ENCODE measurements at places on chromosomes 16 and 17.

- DNase-seq, result peak; percentile 40
Measured at GRCh38 chr17:50272711-50273653, 1.3 kb upstream of the TMEM92 start.

- DNase-seq, result no peak
Measured at GRCh38 chr17:31112001-31112661, 17.4 kb downstream of the NF1 start.

DNA sequence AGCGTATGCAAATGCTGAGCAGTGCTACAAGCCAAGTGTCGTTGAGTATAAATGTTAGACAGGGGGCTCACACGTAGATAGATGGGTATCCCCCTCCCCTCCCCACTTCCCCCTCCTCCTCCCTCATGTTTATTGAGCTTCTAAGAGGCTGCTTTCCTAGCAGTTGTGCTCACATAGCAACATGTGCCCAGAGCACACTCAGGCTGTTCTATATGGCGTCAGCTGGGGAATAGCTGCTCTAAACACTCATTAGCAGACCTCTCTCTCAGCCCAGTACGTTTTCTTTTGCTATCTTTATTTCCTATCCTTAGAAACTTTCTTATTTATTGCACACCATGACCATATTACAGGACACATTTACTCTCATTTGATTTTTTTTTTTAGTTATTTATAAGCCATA lies 1.8 kb downstream of the KCNJ2 start:
- no peak for DNase-seq

GRCh38 chr16:30941600-30942425 lies 7.1 kb upstream of the ORAI3 start:
- peak; percentile 55 for DNase-seq

- no peak for DNase-seq
Measured at GRCh38 chr17:36673637-36674277, 72.4 kb downstream of the MRM1 start.

DNA sequence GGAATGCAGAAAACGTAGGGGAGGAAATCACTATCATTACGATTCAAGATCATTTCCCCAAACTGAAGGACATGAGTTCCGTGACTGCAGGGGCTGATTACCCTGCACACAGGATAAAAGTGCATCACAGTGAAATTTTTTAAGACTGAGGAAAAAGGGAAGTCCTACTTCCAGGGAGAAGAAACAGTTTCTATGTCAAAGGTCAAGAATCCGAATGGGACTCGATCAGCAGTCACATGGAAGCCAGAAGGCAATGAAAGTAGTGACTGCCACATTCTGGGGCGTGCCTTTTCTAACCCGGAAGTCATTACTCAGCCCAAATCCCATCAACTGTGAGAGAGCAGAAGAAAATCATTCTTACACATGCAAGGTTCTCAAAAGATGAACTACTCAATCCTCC lies 12.1 kb downstream of the ZZEF1 start:
- DNase-seq, result no peak

DNA sequence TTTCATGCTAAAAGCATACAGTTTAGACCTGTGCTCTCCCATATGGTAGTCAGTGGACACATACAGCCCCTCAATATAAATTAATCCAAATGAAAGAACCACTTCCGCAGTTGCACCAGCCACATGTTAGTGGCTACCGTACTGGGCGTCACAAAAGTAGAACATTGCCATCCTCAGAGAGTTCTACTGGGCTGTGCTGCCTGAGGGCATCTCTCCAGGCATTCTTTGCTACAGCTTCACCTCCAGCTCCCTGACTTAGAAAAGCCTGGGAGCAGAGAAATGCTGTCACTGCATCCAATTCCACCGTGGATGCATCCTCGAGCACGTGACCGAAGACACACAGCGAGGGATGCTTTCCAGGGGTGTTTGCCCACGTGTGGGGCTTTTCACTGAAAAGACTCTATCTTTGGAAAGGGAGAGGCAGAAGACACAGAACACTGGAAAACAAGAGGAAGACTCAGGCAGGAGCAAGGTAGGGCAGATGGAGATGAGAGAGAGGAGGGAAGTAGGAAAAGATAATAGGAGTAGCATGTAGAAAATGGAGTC lies 86.4 kb downstream of the GAS7 start:
- DNase-seq, result no peak

- no peak for DNase-seq
Measured at GRCh38 chr16:75614066-75614897, 8.8 kb downstream of the ADAT1 start.

DNA sequence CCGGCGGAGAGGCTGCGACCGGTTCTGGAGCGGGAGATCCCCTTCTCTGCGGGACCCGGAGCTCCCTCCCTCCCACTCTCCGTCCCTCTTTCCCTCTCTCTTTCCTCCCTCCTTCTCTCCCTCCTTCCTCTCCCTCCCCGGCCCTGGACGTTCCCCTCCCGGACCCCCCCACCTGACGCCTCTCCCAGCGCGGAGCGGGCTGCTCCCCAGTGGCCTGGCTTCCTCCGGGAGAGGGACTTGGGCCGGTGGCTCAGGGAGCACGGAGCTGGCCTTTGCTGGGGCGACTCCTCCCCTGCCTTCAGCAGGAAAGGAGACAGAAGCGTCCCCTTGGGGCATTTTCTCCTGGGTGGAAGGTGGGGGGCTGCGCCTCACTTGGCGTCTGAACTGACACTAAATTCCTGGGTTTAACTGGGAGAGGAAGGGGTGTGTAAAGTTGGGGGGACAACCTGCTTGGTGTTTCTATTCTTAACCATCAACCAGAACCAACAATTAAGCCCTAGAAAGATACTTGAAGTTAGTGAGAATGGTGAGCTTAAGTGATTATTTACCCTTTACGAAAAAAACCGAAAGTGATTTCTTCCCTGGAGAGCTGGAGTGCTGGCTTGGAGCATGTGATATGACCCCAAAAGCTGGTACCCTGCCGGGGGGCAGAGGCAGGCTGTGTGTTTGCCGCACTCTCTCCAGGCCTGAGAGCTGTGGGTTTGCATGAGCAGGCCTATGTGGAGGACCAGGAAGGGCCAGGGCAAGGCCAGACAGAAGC lies 775 bp downstream of the SPIRE2 start:
- no peak for DNase-seq

GRCh38 chr16:20323591-20324117 lies 3.7 kb downstream of the GP2 start:
- DNase-seq, result no peak

GRCh38 chr16:9965079-9965478 lies 217.1 kb downstream of the GRIN2A start:
- DNase-seq, result no peak

GRCh38 chr17:81702934-81703746 lies at the start of gene MRPL12:
MRPL12 (plus strand) TSS chr17:81703367; CDS start chr17:81703502, 135 bp downstream.
- peak; percentile 79 for DNase-seq

DNA sequence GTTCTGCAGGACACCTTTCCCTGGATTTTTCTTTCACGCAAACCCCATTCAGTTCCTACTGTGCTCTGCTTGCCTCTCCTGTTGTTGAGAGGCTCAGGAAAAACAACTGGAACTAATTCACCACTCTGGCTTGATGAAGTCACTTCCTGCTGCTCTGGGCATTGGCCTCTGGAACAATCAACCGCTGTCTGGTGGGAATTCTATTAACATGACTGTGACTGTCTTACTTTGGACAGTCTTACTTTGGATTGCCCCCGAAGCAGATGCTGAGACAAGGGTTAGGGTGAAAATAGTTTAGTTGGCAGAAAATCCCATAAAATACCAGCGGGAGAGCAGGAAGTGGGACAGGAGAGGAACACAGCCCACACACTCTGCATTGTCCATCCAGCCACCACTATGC lies 90.0 kb upstream of the HSBP1 start:
- no peak for DNase-seq
